ENCODE measurements at places on chromosomes 11 and 22. TPM values are rescaled to one million over a fixed set of nuclear protein-coding genes. Genes with fewer than 3 reads are reported as not detected.

Gene KCNJ11
- 3.8 TPM for polyA plus RNA-seq

Gene MS4A6A
- 130 TPM for polyA plus RNA-seq

Gene DEFB131B
- not detected for polyA plus RNA-seq

Gene LRRC56
- polyA plus RNA-seq, result 1.5 TPM

Gene HBD
- not detected for polyA plus RNA-seq

Gene SYT7
- polyA plus RNA-seq, result 0.20 TPM

Gene ANKK1
- 0.26 TPM for polyA plus RNA-seq

Gene GRIA4
- 0.38 TPM for polyA plus RNA-seq

Gene PKDREJ
- not detected for polyA plus RNA-seq

Gene CCDC188
- not detected for polyA plus RNA-seq

Gene IGLL1
- polyA plus RNA-seq, result not detected

All from aorta (tissue), 5 donors.